ENCODE measurements at places on chromosomes 5 and 9. TPM values are rescaled to one million over a fixed set of nuclear protein-coding genes. Genes with fewer than 3 reads are reported as not detected.

GPR151 gene
- total RNA-seq: not detected

PCDHB7 gene
- total RNA-seq: 1.1 TPM

ADAMTS16 gene
- total RNA-seq: 3.1 TPM

PCDHAC1 gene
- 0.69 TPM for total RNA-seq

SMIM32 gene
- total RNA-seq: not detected

C5orf52 gene
- not detected for total RNA-seq

CD180 gene
- total RNA-seq: 1.2 TPM

CCDC180 gene
- 16.1 TPM for total RNA-seq

STK10 gene
- total RNA-seq: 14.5 TPM

ADAMTS13 gene
- total RNA-seq: 3.2 TPM

GAPT gene
- 1.2 TPM for total RNA-seq

MSX2 gene
- total RNA-seq: 10.9 TPM

PCDHGA4 gene
- total RNA-seq: 2.9 TPM

PSMD5 gene
- 29.5 TPM for total RNA-seq

DNA sequence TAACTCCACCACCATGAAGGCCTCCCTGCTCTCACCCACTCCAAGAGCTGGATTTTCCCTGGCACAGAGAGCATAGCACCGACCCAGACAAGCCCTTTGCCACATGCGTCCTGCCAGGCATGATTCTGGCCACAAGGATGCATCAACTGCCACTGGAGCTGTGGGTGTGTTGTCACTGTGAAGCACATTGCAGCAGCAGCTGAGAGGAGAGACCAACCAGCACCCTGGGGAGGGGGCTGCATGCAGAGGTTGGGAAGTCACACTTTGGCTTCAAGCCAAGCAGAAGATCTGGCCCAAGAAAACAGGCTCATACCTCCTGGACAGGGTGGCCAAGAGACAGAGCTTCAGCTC is 22.6 kb upstream of the PTGES start:
- DNase-seq: no peak

- DNase-seq: peak; percentile 91
Observed at GRCh38 chr5:111756581-111757354, at the start of gene NREP. NREP (minus strand) TSS chr5:111757194; CDS start chr5:111755772, 1,422 bp downstream.

DNA sequence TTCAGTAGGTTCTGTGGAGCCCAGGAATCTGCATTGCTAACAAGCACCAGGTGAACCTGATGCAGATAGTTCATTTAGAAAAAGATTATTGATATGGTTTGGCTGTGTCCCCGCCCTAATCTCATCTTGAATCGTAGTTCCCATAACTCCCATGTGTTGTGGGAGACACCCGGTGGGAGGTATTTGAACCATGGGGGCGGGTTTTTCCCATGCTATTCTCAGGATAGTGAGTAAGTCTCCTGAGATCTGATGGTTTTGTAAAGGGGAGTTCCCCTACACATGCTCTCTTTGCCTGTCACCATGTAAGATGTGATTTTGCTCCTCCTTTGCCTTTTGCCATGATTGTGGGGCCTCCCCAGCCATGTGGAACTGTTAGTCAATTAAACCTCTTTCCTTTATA is 212.0 kb downstream of the RAB3C start:
- no peak for DNase-seq

- DNase-seq: no peak
Observed at GRCh38 chr5:61311836-61312808, 19.9 kb upstream of the ZSWIM6 start.

GRCh38 chr5:133444711-133445110 is 167.6 kb downstream of the FSTL4 start:
- DNase-seq: no peak

DNA sequence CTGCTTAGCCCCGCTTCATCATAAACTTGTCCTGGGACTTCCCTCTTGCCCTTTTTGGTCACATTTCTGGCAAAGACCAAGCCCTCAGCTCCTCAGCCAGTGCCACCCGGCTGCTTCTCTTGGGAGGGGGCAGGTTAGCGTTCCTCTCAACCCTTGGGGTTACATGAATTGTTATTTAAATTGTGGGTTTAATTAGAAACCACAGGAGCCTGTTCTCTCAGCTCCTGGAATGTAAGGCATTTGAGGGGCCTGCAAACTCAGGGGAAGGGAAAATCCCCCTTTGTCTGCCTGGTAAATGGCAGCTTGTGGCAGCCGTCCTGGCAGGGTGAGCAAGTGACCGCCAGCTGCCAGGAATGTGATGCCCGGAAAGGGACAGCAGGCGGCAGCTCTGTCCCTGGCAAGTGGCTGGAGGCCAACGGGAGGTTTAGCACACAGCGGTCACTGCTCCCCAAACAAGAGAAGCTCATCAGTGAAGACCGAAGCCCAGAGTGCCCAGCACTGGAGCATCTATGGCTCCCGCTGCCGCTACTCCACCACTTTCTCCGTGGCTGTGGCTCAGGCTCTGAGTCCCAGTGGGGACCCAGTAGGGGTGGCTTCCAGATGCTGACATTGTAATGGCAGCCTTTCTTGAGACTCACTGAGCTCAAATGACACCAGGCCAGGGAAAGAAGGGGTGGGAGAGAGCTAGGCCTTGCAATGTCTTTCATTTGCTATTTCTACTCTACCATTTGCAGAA is 51.7 kb downstream of the SHB start:
- DNase-seq: peak; percentile 48

DNA sequence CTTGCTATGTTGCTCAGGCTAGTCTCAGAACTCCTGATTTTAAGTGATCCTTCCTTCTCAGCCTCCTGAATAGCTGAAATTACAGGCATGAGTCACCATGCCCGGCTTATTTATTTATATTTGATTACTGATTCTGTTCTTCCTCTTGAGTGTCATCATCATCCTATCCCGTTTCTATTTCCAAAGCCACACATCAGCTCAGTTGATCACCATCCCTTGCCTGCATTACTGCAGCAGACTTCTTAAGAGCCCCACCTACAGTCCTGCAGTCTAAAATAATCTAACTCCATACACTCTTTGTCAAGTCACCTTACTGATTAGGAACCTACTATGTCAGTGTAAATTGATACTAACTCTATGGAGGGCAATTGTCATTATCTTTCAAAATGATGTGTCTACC is 138.9 kb upstream of the RAI14 start:
- DNase-seq: no peak

DNA sequence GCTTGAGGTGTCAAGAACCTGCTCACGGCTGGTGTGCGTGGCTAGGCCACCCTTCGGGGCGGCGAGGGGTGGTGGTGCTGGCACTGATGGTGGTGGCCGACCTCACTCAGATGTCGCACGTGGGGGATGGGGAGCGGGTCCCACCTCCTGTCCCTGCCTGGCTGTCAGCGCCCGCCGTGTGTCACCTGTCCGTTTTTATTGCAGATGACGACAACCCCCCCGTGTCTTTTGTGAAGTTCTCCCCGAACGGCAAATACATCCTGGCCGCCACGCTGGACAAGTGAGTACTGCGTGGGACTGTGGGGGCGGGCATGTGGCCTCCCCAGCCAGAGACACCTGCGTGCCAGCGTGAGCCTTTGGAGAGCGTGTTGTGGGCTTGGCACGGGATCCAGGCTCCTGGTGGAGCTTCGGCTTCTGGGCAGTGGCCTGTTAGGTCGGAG is 10.1 kb downstream of the RNU6ATAC start:
- no peak for DNase-seq

DNA sequence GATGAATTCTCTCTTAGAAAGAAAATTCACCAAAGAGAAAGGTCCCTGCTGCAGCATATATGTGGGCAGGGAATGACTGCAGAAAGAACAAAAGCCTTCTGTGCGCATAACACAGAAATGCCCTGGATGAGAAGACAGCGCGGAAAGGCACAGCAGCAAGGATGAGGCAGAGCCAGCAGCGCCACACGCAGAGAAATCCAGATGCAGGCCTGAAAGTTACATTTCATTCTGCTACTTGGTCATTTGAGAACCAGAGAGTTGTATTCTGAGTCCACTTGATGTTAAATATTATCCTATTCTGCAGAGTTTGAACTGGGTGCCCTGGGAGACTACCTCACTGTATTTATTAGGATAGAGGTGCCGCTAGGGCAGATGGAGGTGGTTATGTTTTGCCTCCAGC is 68.5 kb downstream of the GLDC start:
- no peak for DNase-seq

DNA sequence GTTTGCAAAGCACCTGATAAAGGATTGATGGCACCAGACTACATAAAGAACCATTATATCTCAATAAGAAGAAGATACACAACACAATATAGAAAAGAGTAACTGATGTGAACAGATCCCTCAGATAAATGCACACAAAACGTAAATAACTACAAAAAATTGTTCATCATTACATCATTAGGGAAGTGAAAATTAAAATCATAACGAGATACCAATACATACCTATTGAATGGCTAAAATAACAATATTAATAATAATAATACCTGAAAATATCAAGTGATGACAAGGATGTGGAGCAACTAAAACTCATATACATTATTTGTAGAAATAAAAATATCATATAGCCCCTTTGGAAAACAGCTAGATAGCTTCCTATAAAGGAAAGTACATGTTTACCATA is 469.5 kb downstream of the DMRTA1 start:
- DNase-seq: no peak

DNA sequence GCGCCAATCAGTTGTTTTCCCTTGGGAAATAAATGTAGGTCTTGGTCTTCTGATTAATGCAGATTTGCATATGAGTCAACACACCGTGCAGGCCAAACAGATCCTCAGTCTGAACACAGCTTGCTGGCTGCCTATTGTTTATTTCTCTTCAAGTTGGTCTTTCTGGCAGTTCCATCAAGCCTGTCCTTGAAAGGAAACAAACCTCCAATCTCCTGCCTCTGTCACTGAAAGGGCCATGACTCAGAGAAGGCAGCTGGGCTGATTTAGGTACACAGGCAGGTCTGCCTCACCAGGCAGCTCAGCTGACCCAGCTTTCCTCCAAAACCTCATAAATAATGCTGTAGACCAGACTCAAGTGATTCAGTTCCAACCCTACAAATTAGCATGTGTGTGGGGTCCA is 175.9 kb downstream of the MAN2A1 start:
- DNase-seq: no peak

DNA sequence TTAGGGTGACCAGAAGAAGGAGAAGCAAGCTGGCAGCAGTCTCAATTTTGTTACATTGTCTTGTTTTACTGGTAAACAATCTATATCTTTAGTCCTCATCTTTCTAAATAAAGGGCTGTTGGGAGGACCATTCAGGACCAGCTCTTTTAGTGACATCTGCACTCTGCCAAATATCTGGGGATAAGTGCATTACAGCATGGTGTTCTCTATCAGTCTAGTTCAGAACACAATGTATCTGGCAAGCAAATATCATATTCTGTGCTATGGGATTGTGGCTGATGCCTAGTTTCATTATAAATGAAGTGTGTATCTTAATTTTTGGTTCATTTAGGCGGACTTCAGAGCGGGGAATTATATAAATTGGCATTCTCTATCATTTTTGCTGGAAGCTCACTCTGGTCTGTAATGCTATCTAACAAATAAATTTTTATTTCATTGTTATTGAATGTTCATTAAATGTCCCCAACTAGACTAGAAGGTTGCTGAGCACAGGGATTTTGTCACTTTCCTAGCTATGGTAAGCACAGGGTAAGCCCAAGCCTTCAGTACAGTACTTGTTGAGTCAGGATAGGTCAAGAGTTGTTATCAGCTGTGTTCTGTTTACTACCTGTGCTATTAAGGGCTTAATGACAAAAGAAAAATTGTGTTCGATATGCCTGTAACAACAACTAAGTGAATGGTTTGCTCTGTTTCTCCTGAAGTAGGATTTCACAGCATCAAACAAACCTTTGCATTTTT is 11.9 kb downstream of the WDR31 start:
- DNase-seq: no peak

- no peak for DNase-seq
Observed at GRCh38 chr5:73960023-73960422, 334.0 kb downstream of the ARHGEF28 start.
